Activated T-helper 9 cell treated with anti-CD3 and anti-CD28 coated beads, Interleukin-2, amount 50 U/mL, for 16 hours (primary cell): ENCODE measurements at places on chromosomes 1 and 21.

DNA sequence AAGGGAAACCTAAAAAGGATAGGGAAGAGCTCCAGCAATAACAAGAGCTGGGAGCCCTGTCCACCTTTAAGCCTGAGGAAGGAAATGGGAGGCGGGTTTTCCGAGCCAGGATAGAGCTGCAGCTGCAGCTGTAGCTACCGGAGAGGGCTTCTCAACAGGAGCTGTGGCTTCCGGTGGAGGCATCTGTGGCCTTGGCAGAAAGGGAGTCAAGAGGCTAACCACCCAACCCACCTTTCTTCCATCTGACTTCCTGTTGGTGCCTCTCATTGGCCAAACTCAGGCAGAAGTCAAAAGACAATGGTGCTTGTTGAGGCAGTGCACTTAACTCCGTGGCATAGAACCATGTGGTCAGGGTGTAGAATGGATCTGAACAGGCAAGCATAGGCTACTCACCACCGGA, 313.1 kb upstream of the DAB1 start:
- no peak for DNase-seq

GRCh38 chr1:39130325-39130724, 74.2 kb upstream of the MACF1 start:
- DNase-seq, result no peak

GRCh38 chr1:62424411-62424810, 12.4 kb upstream of the USP1 start:
- DNase-seq, result no peak

DNA sequence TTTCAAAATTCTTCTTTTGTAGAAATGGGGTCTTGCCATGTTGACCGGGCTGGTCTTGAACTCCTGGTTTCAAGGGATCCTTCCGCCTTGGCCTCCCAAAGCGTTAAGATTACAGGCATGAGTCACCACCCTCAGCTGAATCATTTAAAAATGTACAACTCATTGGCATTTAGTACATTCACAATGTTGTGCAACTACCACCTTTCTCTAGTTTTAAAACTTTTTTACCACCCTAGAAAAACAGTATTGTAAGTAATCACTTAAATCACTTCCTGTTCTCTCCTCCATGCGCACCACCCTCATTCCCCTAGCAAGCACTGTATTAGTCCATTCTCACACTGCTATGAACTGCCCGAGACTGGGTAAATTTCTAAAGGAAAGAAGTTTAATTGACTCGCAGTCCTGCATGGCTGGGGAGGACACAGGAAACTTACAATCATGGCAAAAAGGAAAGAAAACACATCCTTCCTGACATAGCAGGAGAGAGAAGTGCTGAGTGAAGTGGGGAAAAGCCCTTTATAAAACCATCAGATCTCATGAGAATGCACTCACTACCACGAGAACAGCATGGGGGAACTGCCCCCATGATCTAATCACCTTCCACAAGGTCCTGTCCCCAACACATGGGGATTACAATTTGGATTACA, 14.4 kb upstream of the THEM5 start:
- no peak for DNase-seq

DNA sequence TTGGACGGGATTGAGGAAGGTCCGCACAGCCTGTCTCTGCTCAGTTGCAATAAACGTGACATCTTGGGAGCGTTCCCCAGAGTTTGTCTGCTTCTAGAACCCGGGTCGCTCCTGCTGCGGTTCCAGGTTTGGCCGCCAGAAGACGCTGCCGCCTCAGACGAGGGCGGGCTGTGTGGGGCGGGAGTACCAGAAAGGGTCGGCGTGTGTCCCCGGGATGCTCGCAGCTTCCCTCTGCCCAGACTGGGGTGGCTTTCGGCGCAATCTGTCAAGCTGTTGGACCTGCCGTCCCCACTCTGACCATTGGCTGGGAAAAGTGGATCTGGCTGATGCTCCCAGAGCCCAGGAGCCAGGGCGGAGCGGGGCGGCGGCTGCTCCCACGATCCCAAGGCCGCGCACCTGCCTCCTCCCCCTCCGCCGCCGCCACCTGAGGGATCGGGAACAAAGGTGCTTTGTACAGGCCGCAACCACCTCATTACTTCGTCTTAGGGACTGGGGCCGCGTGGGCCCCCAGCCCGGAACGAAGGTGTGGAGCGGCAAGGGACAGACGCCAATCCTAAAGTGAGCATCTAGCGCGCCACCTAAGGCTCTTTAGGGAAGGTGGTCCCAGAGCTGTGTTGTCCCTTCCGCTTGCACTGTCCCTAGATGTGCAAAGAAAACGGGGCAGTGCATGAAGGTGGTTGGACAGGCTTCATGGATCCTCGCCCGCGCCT, 683 bp upstream of the EFNA4 start:
- peak; percentile 55 for DNase-seq

DNA sequence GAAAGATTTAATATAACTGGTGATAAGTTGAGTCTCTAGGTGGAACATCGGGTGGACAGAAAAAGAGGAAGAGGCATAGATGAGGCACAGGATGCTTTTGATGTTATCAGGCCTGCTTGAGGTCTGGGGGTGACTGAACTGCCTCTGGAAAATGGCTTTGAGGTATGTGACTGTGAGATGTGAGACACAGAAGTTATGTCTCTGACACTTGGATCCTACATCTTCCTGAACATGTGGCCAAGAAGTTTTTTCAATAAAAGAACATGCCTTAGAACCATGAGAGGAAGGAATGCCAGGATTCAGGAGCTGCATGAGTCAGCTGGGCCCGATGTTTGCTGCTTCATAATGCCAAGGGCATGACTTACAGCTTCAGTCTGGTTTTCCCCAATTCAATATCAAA, 11.5 kb upstream of the AIM2 start:
- DNase-seq, result no peak

DNA sequence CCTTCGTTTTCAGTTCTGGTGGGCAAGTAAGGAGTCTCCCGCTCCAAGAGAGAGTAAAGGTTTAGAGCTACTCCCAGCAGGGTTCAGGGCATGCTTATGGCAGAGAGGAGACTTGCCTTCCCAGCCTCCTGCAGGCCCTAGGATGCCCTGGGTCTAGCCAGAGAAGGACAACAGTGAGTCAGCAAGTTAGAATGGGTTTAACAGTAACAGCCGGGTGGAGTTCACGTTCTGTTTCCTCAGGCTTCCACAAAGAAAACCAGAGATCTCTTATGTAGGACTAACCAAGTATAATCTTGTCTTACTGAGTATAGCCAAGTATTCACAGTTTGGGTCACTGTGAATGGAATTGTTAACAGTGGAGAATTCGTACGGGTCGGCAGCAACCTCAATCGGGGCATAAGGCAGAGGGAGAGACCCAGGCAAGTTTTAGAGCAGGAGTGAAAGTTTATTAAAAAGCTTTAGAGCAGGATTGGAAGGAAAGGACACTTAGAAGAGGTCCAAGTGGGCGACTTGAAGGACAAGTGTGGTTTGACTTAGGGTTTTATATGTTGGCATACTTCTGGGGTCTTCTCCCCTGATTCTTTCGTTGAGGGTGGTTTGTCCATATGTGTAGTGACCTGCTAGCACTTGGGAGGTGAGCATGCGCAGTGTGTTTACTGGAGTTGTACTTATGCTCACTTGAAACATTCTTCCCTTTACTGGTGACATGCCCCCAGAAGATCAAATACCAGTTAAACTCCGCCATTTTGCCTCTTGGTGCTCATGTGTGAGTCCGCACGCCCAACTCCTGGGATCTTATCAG, 4.5 kb downstream of the OVAAL start:
- no peak for DNase-seq

- no peak for DNase-seq
Measured at GRCh38 chr1:226814751-226815537, 55.5 kb upstream of the PSEN2 start.

GRCh38 chr1:47216278-47217059, 15.6 kb downstream of the TAL1 start:
- DNase-seq, result no peak

DNA sequence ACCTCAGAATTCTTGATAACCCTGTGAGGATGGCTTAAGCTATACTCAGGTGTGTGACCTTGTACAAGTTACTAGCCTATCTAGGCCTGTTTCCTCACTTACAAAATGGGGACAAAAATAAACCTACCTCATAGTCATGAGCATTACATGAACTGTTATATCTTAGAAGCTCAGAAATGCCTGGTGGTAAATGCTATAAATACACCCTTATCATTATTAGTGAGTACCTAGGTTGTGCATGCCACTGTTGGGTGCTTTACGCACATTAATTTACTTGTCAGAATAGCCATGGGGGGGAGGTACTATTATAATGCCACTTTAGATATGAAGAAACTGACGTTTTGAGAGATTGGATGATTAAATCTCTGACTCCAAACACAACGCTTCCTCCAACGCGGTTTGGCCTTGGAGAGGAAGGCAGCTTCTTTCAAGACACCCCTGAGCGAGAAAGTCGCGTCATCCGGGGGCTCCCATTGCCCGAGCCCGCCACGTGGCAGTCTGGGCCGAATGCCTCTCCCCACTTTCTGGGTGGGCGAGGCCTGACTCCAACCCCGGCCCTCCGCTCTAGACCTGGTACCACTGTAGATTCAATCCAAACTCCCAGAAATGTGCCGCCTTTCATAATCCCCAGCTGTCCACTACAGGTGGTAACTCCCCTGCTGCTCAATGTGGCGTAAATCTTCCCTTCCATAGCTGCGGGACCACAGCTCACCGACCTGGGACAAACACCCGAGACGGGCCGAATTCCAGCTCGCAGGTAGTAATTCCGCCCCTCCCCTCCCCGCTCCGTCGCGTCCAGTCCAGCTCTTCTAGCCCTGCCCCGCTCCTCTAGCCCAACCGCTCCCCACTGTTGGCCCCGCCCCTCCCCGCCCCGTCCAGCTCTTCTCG, 771 bp upstream of the RAD54L start:
- peak; percentile 21 for DNase-seq

GRCh38 chr1:228289996-228290881, 82.4 kb downstream of the OBSCN start:
- no peak for DNase-seq

- DNase-seq, result no peak
Measured at GRCh38 chr1:55427606-55428005, 212.4 kb upstream of the USP24 start.

GRCh38 chr1:99270646-99271045, 6.4 kb downstream of the PLPPR4 start:
- DNase-seq, result no peak

- DNase-seq, result no peak
Measured at GRCh38 chr1:119285482-119285881, 83.1 kb upstream of the HAO2 start.

DNA sequence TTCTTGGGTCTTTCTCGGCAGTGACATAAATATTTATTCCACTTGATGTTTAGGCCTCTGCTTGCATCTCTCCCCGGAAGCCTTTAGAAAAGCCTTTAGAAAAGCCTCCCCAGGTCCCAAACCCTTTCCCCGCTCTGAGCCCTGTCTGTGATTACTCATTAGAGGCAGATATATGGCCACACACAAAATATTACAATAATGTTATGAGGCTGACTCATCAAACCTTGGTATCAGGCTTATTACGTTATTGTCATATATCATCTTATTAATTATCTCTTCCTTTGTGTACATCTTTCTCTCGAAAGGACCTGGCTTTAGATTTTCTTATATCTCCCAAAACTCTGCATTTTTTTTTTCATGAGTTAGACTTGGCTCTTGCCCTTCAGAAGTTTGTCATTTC, 69.5 kb downstream of the FGGY start:
- no peak for DNase-seq

GRCh38 chr1:231508941-231509340, 19.5 kb upstream of the TSNAX start:
- DNase-seq, result no peak

DNA sequence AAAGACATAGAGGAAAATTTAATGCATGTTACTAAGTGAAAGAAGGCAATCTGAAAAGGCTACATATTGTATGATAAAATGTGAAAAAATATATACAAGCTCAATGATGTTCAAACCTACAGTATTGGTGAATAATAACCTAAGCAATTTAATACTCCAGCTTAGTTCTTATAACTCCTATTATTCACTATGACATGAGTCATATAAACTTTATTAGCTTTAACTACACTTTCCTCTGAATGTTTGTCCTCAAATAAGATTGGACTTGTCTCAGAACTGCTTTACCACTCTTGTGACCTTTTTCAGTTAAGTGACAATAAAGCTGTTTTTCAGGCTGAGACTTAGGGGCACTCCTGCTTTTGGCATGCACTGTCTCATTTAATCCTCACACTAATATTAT, 50.9 kb downstream of the CNST start:
- no peak for DNase-seq

DNA sequence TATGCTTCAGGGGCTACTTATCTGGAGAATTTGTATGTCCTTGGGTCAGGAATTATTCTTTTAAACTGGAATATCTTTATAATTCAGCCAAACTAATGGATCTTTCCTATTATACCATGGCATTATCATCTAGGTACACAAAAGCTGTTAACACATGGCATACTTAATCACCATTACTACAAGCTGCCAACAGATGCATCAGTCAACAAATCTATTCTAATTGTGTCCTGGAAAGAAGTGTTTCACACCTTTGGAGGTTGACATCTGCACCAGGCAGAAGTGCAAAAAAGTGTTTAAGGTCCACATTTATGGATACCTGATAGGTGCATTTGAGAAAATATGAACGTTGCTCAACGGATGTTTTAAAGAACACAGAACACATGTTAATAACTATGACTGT, 470.2 kb upstream of the ADGRL2 start:
- DNase-seq, result no peak

- no peak for DNase-seq
Measured at GRCh38 chr1:229620876-229621275, 5.0 kb downstream of the TAF5L start.

DNA sequence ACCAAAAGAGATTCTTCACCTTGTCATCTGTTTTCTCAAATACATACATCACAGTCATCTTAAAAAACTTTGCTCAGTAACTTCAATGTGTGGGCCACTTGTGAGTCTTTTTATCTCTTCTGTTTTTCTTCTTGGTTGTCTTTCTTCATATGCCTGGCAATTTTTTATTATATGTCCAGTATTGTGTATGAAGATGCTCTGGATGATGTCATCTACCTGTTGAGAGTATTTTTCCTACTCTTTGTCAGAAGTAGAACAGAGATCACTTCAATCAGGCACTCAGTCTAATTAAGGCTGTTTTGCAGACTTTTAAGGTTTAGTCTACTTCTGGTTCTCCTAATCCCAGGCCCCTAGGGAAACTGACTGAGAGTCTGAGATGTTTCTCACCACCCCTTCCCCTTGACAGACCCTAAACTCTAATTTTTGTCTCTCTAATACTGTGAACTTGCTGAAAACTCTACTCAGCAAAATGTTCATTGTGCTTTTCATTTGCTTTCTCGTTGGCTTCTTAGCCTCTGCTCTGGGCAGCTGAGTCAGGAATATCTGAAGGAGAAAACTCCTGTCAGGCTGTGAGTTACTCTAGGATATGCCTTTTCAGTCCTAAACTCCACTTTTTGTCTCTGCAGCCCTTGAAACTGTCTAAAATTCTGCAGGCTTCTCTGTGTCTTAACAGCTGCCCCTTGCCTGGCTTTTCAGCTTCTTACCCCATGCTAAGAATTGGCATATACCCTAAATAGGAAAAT, 33.0 kb upstream of the DNAJC6 start:
- no peak for DNase-seq

GRCh38 chr1:26122988-26123973, 11.7 kb downstream of the PDIK1L start:
- DNase-seq, result no peak

GRCh38 chr1:58780411-58780810, 3.4 kb downstream of the JUN start:
- DNase-seq, result no peak

GRCh38 chr1:59096501-59096900, 200.4 kb upstream of the FGGY start:
- DNase-seq, result no peak
